ENCODE measurements at places on chromosomes 5 and 9. TPM values are rescaled to one million over a fixed set of nuclear protein-coding genes. Genes with fewer than 3 reads are reported as not detected.

TXNDC8 gene
- total RNA-seq = not detected

- DNase-seq = no peak
These were observed 341.5 kb upstream of the ST8SIA4 start for GRCh38 chr5:101244621-101245020.

GRCh38 chr5:78824831-78825281 is 160.3 kb downstream of the ARSB start:
- peak; percentile 69 for DNase-seq

DNA sequence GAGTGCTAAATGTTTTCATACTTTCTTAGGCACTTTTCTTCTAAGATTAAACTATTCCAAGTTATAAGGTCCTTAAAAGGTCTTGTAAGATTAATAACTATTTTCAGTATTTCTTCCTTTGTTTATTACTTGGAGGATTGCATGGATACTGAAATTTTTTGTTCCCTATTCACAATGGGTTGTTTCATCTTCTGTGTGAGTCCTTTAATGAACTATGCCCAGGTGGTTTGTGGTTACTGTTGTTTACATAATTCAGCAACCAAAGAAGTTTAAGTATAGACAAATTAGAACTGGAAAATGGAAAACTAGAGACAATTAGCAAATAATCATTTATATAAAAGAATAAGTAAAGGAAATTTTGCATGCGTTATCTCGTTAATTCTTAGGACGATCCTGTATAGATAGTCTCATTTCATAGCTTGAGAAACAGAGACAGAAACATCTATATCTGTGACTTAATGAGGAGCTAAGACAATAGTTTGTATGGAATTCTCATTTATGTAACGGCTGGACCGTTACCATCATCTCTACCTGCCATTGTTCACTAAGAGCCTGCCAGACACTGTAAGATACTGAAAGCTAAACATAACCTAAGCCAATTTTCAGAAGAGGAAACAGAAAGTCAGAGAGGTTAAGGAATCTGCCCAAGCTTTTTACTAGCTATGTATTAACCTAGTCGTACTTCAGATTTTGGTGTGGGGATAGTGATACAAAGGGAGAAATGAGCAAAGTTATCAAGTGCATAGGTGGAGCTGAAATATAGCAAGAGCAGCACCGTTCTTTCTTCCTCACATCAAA is 148.2 kb downstream of the PAM start:
- DNase-seq = no peak

GRCh38 chr9:21317956-21318923 is 13.1 kb upstream of the IFNA5 start:
- DNase-seq = peak; percentile 51

- no peak for DNase-seq
These were observed 34.0 kb downstream of the B4GALT1 start for GRCh38 chr9:33133186-33133585.

DNA sequence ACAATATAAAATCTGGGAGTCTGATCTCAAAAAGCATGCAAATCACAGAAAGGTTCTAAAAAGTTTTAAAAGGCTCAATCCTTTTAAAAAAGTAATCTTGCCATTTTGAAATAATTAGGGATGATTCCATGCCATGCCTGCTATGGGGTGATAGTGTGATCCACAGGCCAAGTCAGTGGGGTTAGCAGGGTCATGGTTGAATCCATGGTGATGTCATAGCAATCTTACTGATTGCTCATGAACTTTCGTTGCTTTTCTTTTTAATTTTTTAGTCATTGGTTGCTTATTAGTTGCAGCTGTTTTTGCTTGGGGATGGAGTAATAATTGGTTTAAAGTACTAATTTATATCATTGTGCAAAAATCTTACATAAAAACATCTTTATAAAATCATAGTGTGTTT is 485.0 kb downstream of the ENC1 start:
- DNase-seq = no peak

- no peak for DNase-seq
These were observed 1203.4 kb upstream of the DMAC1 start for GRCh38 chr9:9002826-9003583.

GRCh38 chr9:91395106-91395552 is 28.5 kb downstream of the NFIL3 start:
- DNase-seq = peak; percentile 94

GRCh38 chr9:86128235-86128822 is 29.0 kb upstream of the GOLM1 start:
- DNase-seq = no peak

ZDHHC11 gene
- total RNA-seq = 0.64 TPM

DNA sequence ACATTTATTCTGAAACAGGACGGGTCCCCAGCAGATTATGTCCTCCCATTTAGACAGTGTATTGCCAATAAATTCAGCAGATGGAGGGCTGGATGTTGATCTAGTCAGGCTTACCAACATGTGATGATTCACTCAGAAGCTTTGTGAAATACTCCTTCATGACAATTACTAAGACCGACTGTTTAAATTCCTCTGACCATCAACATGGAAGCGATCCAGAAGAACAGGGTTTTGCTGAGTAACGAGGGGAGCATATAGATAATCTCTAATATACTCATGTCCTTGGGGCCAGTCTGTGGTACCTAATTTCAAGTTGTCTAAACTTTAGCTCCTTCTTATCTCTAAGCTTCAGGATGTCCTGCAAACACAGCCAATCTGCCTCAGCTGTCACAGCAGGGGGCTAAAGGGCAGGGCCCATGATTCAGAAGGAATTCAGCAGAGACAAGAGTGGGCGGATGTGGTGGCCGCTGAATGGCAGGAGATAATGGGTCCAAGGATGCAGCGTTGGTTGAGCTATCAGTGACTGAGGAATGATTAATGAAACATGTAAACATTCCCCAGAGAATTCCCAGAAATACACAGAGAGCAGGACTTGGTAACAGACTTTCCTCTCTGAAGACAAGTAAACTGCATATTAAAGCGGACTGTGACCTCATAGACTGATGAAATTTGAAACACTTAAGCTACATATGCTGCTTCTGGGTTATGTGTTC is 109.4 kb downstream of the ANKRD55 start:
- DNase-seq = peak; percentile 100

- DNase-seq = peak; percentile 32
These were observed at the start of gene LMX1B for GRCh38 chr9:126613651-126614050. TSS of gene LMX1B (plus strand) at chr9:126613928. CDS start at chr9:126614450, 522 bp downstream.
